ENCODE measurements at places on chromosomes 4 and X.
A peak's percentile ranks its signal among the peaks of the same experiment; 100 is the strongest.

DNA sequence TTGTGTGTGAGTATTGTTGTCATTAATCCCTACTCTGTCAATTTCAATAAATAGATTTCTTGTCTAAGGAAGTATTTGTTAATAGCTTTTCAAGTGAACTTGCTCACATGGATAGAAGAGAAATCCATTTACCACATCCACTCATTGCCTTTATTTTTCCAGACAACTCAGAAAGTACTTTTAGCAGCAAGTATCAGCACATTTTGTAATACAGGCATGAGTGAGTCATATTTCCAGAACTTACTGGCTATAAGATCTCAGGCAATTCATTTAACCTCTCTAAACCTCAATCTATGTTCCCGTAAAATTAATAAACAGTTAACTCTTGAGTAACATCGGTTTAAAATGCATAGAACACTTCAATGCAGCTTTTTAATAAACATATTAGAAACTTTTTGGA, 317.9 kb upstream of the PCDH7 start:
- no peak for DNase-seq

DNA sequence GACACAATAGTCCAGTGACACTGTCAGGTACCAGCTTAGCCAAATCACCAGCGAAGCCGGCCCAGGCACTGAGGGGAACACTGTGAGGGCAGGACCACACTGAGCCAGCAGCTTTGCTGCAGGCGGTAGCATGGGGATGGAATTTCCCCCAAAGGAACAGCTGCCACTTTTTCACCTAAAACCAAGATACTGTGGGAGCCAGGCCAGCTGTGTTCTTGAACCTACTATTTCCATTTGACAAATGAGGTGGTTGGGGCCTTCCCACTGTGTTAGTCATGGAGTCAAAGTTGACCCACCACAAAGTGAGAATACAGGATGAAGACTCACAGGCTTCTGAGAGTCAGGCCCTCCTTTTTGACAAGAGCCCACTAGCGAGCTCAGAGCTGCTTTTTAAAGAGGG, 70.7 kb upstream of the SH3RF1 start:
- DNase-seq: no peak

GRCh38 chrX:150587585-150588503, 19.4 kb downstream of the MTM1 start:
- no peak for DNase-seq

- DNase-seq: no peak
These were observed 75.3 kb upstream of the TRPC3 start for GRCh38 chr4:122027203-122027602.

- DNase-seq: no peak
These were observed 35.7 kb downstream of the BTC start for GRCh38 chr4:74758551-74759145.

DNA sequence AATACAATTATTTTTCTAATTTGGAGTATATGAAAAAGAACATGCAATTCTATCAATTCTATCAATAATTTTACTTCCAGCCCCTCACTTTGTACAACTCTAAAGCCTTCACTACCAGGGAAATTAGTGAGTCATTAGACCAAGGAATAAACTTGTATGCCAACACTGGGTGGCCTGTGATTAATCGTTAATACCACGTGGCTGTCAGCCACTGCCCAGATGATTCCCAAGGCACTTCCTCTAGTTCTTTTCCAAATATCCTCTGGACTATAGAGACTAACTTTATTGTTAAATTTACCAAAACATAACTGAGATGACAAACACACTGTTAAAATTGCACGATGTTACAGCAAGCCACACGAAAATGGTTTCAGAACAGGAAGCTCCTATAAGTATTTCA, 45.7 kb downstream of the MID1 start:
- DNase-seq: no peak

- no peak for DNase-seq
These were observed 1549.3 kb upstream of the ADGRL3 start for GRCh38 chr4:59650861-59651260.

DNA sequence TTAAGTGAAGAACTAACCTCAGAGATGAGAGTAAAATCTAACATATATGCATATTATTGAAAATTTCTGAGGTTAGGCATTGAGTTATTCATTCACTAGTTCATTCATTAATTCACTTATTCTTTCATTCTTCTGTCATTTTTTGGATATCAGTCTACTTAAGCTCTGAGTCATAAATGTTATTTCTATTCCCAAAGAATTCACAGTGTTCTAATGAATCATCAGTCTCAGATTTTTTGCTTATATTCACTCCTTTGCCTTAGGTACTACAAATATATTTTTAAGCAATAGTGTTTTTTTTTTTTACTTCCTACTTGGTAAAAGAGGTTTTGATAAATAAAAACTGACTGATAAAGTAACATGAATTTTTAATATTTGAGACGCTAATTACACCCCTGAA, 95.2 kb upstream of the DKK2 start:
- DNase-seq: no peak

GRCh38 chr4:55635741-55636655, at the start of gene NMU:
Gene NMU, minus strand, starts transcription at chr4:55636298. Its CDS starts 106 bp downstream, at chr4:55636192.
- peak; percentile 9 for DNase-seq

DNA sequence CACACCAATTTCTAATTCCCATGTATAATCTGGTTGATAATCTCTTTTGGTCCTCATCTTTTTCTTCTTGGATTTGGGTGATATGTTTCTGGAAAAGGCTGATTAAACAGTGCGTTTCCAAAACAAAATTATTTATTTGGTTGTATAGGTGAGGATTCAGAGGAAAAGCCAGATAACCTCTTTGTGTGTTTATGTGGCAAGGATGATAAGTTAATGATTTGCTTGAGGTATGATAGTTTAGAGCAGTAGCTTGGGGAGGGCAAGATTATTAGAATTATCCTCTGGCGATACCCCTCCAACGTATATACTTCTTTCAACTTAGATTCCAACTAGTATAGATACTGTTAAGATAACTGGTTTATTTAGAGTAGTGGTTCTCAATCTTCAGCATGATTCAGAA, 53.3 kb downstream of the SLC4A4 start:
- DNase-seq: no peak

DNA sequence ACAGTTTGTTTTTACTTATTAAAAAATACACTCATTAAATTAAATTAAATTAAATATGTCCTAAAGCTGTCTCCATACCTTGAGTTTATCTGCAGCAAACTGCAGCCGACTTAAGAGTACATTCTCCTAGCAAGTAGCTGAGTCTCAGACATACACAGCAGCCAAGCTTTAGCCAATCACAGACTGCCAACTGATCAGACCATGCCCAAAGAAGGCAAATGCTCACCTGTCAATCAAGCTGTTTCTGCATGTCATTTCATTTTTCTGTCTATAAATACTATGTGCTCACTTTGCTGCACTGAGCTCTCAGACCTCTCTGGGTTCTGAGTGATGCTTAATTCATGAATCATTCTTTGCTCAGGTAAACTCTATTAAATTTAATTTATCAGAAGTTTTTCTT, 280.9 kb upstream of the EPHA5 start:
- DNase-seq: no peak

- DNase-seq: peak; percentile 68
These were observed 29.0 kb downstream of the REELD1 start for GRCh38 chr4:146243141-146243882.

DNA sequence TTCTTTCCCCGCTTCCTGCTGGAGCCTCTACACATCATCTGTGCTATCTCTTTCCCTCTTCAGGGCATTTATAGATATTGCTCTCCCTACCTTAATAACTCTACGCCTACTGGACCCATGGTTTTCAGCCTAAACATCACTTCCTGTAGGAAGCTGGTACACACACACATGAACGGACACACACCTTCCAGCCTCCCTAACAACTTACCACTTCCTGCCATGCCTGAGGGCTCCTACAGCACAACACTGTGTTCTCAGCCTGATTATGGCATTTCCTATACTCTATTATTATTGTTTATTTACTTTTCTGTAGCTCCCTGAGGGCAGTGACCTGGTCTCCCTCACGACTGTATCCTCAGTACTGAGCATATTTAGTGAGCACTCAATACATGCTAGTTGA, 163.6 kb upstream of the MAP3K15 start:
- DNase-seq: no peak

DNA sequence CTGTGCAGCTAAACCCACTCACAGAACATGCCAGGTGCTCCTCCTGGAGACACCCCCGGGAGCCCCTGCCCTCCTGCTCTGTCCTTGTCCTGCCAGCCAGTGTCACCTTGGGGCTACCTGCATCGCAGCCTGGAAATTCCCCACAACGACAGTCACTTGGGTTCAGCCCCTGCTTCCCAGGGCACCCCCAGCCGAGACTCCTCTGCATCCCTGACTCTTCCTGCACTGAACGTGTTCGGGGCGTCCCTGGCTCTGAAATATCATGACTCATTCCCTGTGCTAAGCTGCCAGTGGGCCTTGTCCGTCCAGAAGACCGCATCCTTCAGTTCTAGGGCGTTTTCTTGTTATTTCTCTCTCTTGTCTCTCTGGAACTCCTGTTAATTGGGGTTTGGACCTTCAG, 5.8 kb downstream of the CFAP99 start:
- no peak for DNase-seq

- no peak for DNase-seq
These were observed 1287.7 kb downstream of the FAM133A start for GRCh38 chrX:94961730-94962129.

GRCh38 chrX:112630187-112630586, 49.6 kb downstream of the LHFPL1 start:
- no peak for DNase-seq

DNA sequence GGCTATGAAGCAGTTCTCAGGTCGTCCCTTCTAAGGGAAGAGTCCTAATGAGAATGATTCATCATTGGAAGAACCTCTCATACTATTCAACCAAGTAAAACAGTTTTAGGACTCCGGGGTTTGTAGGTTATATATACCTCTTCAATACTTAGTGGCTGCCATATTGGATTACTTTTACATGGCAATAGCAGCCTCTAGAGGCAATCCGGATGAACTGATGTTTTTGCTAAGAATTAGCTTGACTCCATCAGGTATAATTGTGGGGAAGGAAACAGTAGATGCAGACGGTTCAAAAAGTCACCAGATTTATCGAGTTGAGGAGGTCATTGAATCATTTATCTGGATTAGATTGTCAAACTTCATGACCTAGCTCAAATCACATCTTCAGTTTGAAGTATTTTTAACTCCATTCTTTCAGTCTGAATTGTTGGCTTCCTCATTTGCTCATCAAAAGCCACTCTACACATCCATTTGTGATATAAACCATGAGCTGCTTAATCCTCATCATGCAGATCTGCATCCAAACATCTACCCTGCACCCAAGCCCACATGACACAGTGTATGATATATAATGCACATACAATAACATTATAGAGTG, 28.4 kb downstream of the GUCY1B1 start:
- peak; percentile 49 for DNase-seq

GRCh38 chr4:174198396-174198795, 85.1 kb downstream of the FBXO8 start:
- DNase-seq: no peak

DNA sequence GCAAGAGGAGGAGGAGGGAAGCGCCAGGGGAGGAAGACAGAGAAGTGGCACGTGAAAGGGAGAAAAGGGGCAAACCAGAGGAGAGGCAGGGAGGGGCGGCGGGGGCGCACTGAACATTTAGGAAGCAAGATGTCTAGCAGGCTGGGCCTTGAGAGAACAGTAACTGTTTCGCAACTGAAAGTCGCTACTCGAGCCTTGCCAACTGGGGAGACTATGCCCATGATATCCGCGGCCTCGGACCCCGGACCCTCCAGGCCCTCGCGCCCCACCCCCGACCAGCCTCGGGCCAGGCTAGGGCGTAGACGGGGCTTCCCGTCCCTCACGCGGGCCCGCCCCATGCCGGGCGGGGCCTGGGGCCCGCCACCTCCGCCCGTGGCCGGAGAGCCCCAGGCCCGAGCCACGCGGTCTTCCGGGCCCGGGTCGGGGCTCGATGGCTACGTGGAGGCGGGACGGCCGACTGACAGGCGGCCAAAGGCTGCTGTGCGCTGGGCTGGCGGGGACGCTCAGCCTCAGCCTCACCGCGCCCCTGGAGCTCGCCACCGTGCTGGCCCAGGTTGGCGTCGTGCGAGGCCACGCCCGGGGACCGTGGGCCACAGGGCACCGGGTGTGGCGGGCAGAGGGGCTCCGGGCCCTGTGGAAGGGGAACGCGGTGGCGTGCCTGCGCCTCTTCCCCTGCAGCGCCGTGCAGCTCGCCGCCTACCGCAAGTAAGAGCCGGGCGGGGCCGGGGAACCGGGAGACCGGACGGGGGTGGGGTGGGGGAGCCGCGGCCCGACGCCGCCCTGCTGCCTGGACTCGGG, at the start of gene SLC25A43:
SLC25A43 (plus strand) TSS at position 363 of the 798 bp plus-strand sequence; CDS start at position 431, 68 bp downstream.
- no peak for DNase-seq

DNA sequence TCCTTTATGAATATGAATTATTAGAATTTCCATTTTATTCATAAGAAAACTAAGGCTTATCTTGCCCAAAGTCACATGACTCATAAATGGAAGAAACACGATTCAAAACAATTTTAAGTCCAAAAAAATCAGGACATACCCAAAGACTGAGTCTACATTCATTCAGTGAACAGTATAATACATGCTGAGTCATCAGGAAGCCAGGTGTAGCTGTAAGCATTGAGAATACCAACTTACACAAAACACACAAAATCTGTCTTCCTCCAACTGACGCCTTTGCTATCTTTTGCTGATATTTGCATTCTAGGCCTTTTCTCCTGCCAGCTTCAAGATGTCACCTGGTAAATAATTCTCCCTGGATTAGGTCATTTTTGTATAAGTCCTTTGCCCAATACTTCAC, 520.1 kb upstream of the GALNT7 start:
- no peak for DNase-seq

DNA sequence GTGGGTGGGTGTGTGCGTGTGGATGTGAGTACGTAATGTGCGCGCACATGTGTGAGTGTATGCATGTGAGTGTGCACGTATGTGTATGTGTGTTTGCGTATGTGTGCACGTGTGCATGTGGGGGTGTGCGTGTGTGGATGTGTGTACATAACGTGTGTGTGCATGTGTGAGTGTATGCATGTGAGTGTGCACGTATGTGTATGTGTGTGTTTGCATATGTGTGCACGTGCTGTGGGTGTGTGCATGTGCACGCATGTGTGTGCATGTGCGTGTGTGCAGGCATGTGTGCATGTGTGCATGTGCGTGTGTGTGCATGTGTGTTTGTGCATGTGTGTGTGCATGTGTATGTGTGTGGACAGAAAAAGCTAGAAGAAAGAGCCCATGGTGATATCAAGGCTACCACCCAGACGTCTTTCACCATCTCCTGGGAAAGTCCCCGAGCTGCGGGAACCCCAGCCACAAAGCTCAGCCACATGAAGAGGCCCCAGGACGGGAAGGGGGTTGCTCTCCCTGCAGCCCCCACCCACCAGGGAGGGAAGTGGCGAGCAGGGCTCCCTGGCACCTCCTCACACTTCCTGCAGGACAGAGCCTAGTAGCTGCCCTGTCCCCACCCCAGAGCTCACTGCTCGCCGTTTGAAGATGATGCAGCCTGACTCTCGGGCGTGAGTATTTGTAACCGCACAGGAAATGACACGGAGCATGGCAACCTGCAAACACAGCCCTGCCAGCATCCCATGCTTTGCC, 108.3 kb downstream of the DCTD start:
- peak; percentile 71 for DNase-seq

DNA sequence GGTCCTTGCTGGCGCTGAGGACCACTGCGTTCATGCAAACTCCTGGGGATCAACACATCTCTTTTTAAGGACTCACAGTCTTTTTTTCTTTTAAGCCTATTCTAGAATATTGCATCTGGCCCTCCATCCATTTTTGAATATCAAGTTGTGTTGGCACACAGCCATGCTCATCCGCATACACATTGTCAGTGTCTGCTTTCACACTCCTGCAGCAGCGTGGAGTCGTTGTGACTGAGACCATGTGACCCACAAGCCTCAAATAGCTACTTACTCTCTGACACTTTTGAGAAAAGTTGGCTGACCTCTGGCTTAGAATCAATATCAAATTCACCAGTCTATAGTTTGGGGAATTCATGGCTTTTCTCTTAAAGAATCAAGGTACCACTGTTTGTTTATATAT, 191.8 kb upstream of the S100G start:
- DNase-seq: no peak

All from RCC 7860 (cell line).